ENCODE measurements at places on chromosomes 12 and 14. TPM values are rescaled to one million over a fixed set of nuclear protein-coding genes. Genes with fewer than 3 reads are reported as not detected.

GRCh38 chr12:127162902-127163301 is 1104.1 kb upstream of the TMEM132C start:
- H3K27ac ChIP-seq = no peak overlapping the region
- peaks cover 4% of the 10 kb centered on the region for H3K4me1 ChIP-seq
- no peaks in the 10 kb centered on the region for H3K36me3 ChIP-seq
- no peak overlapping the region for H3K4me3 ChIP-seq

- H3K36me3 ChIP-seq = no peaks in the 10 kb centered on the region
- no peaks in the 10 kb centered on the region for H3K4me1 ChIP-seq
- H3K27ac ChIP-seq = no peak overlapping the region
- H3K27me3 ChIP-seq = no peaks in the 10 kb centered on the region
Observed at GRCh38 chr14:85159726-85160125, 370.2 kb upstream of the FLRT2 start.

DNA sequence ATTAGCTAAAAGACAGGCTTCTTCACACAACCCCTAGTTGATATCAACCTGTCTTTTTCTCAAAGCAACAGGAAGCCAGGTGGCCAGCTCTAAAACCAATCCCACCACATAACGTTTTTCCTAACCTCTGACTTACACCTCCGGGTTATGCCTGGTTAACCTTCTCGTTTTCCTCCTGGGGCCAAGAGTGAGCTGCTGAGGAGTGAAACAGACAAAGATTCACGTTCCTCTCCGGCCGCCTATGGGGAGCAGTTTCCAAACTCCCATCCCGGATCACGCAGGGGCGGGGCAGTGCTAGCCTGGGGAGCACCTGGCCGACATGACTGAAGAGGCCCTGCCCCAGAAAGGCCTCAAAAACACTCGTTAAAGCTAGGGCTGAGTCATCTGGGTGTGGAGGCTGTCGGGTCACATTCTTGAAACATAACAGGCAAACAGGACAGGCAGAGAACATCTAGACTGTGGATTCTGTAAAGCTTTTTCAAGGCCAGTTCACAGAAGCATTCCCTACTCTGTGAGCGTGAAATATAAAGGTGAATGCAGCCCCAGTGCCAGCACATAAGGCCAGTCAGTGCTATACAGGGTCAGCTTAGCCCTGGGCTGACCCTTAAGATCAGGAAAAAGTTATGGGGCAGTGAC is 25.9 kb upstream of the LGALS3 start:
- H3K4me3 ChIP-seq = peak overlapping the region; percentile 61
- no peaks in the 10 kb centered on the region for H3K27me3 ChIP-seq
- no peaks in the 10 kb centered on the region for H3K36me3 ChIP-seq
- DNase-seq = peak; percentile 95

- H3K36me3 ChIP-seq = peaks cover 5% of the 10 kb centered on the region
- no peak overlapping the region for H3K4me3 ChIP-seq
- H3K27ac ChIP-seq = no peak overlapping the region
- no peaks in the 10 kb centered on the region for H3K27me3 ChIP-seq
- no peaks in the 10 kb centered on the region for H3K4me1 ChIP-seq
- no peak for DNase-seq
Observed at GRCh38 chr12:105343836-105344235, 13.3 kb downstream of the C12orf75 start.

DNA sequence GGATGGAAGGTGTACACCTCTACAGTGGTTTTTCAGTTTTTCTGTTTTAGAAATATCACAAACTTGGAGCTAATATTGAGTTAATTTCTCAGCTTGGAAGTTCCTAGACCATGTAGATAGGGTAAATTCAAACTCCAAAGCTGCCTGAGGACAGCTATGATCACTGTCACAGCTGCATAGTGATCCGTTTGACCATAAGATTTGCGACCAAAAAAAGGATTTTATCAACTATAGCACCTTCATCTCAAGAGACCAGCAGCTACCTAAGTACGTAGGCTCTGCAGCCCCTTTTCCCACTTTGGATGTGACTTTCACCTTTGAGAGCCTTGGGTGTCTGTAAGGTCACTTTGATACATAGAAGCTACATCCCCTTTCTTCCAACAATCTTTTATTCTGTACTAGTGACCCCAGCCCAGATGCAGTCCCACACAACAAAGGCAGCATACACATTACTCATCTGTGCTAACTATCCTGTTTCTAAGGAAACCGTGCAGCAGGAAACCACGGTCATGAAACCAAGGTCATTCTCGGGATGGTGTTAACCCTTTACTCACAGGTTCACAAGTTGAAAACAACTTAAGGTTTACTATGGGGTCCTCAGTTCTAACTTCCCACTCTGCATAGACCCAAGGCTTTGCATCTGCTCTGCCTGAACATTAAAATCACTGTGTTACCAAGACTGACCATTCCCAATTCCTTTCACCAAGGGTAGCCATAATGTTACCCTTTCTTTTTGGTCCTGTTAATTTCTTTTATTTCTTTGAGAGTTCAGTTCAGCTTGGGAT is 75.4 kb downstream of the IFT81 start:
- DNase-seq = no peak
- H3K4me1 ChIP-seq = no peaks in the 10 kb centered on the region
- no peaks in the 10 kb centered on the region for H3K27me3 ChIP-seq
- no peaks in the 10 kb centered on the region for H3K36me3 ChIP-seq
- no peak overlapping the region for H3K27ac ChIP-seq

DNA sequence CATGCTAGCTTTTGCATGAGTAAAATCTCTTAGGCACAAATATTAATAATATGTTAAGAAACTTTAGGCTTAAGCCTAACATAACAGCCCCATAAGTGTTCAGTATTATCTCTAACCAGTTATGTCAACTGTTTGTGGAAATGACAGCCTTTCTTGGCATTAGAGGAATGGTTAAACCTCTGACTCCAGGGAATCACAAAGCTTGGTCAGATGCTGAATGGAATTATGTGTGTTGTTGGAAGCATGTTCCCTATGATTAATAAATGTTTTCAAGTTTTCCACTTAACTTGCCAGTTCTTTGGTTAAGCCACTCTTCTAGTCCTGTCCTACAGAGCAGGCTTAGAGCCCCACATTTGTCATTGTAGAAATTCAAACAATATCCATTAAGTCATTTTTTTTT is 17.0 kb downstream of the PSEN1 start:
- no peak overlapping the region for H3K27ac ChIP-seq
- no peaks in the 10 kb centered on the region for H3K4me1 ChIP-seq
- no peak overlapping the region for H3K4me3 ChIP-seq

DNA sequence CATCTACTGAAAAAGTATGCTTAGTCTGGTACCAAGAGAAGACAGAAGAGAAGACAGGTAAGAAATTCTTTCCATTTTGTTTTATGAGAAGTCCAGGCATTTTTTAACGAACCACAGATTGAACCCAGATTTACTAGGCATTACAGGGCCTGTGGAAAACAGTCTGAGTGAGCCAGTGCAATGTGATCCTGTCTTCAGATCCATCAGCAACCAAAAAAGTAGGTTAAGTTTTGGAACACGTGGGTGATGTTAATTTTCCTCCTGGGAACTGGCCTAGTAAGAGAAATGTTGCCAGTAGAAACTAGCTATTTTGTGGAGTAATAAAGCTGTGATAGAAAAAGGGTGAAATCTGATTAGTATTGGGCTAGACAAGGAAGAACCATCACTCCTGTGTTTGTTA is 440.9 kb upstream of the SEL1L start:
- no peak overlapping the region for H3K27ac ChIP-seq
- no peak for DNase-seq
- no peaks in the 10 kb centered on the region for H3K36me3 ChIP-seq
- no peaks in the 10 kb centered on the region for H3K27me3 ChIP-seq
- H3K4me3 ChIP-seq = no peak overlapping the region

DNA sequence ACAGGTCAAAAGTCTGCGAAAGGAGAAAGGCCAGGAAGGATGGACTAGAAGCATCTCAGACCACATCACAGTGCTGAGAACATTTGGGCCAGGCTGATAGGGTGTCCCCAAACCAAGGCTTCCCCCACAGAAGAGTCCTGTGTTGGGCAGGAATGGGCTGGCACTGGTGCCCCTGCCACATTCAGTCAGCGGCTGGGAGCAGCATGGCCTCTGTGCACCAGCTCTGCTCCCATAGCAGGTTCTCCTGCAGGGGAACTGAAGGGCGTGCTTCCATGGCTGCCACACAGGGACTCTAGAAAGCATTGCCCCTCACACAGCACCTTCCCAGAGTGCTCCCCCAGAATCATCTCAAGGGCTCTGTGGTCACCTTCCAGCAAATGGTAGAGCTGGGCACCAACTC is 17.5 kb downstream of the EVL start:
- DNase-seq = no peak
- H3K36me3 ChIP-seq = peaks cover 62% of the 10 kb centered on the region
- H3K4me3 ChIP-seq = peak overlapping the region; percentile 54
- H3K27ac ChIP-seq = peak overlapping the region; percentile 95

DNA sequence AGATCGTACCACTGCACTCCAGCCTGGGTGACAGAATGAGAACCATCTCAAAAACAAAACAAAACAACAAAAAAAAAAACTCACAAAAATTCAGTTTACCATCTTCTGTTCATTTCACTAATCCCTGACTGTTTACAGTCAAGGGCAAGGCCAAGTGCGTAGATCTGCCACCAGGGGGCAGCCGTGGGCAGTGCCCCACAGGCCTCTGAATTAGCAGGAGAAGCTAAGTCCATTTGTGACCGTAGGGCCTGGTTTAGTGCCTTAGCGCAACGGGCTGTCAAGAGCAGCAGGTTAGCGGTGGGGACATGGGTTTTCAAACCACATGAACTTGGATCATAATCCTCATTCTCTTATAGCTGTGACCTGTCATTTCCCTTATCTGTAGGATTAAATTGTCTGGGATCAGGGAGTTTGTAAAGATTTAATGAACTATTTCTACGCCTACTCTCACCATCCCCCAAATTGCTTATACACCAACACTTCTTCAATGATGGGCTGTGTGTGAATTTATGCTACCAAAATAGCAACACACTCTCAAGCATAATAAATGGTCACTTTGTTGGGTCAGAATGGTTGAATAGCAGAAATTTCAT is 49.0 kb downstream of the KCTD10 start:
- H3K27me3 ChIP-seq = no peaks in the 10 kb centered on the region
- H3K4me3 ChIP-seq = no peak overlapping the region
- DNase-seq = peak; percentile 63
- no peaks in the 10 kb centered on the region for H3K36me3 ChIP-seq

DNA sequence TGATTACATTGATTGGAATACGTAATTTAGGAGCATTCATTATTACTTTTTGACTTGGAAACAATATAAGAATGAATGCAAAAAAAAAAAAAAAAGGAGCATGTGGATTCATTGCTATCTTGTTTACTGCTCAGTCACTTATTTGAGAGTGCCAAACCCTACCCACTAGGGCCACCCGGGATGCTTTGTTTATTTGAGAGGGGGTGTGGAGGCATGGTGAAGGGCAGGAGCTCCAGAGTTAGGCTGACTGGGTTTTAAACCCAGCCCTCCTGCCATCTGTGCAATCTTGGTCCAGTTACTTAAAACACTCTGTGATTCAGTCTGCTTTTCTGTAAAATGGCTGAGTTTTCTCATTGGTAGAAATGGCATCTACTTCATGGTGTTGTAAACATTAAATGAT is 195.2 kb downstream of the RAD51B start:
- H3K27ac ChIP-seq = no peak overlapping the region
- no peak overlapping the region for H3K4me3 ChIP-seq
- H3K27me3 ChIP-seq = no peaks in the 10 kb centered on the region
- no peak for DNase-seq

- H3K27me3 ChIP-seq = no peaks in the 10 kb centered on the region
- no peak overlapping the region for H3K27ac ChIP-seq
- H3K36me3 ChIP-seq = no peaks in the 10 kb centered on the region
- no peak overlapping the region for H3K4me3 ChIP-seq
- H3K4me1 ChIP-seq = no peaks in the 10 kb centered on the region
- no peak for DNase-seq
Observed at GRCh38 chr12:109621211-109621694, 47.7 kb downstream of the MVK start.

GRCh38 chr12:106276032-106276740 is 26.3 kb upstream of the TCP11L2 start:
- H3K36me3 ChIP-seq = no peaks in the 10 kb centered on the region
- no peaks in the 10 kb centered on the region for H3K4me1 ChIP-seq
- H3K27me3 ChIP-seq = peaks cover 2% of the 10 kb centered on the region
- no peak overlapping the region for H3K4me3 ChIP-seq
- no peak for DNase-seq

DNA sequence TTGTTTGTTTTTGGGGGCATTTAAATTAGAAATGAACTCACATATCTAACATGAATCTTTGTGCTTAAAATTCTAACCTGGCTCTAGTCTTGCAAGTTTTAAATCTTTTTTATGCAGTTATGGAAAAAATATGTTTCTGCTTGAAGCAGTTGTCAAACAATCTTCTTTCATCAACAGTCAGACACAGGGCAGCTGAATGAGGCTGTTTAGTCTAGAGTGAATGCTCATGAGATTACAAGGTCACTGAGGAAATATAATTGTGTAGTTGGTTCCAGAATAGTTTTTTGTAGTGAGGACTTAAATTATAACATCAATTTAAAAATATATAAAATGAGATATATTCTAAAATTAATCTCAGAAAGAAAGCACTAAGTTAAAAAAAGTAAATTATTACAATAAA is 76.5 kb downstream of the TRMT5 start:
- H3K4me1 ChIP-seq = no peaks in the 10 kb centered on the region
- no peak overlapping the region for H3K27ac ChIP-seq
- no peaks in the 10 kb centered on the region for H3K27me3 ChIP-seq
- H3K4me3 ChIP-seq = no peak overlapping the region

- H3K27me3 ChIP-seq = no peaks in the 10 kb centered on the region
- H3K36me3 ChIP-seq = no peaks in the 10 kb centered on the region
- no peak for DNase-seq
- H3K27ac ChIP-seq = no peak overlapping the region
- H3K4me3 ChIP-seq = no peak overlapping the region
Observed at GRCh38 chr14:55832974-55833373, 253.0 kb downstream of the KTN1 start.

GRCh38 chr12:114636723-114637480 is 47.1 kb downstream of the TBX3 start:
- H3K27ac ChIP-seq = no peak overlapping the region
- H3K36me3 ChIP-seq = no peaks in the 10 kb centered on the region
- H3K4me1 ChIP-seq = no peaks in the 10 kb centered on the region
- DNase-seq = no peak

Gene TXNDC16
- 19.5 TPM for total RNA-seq

Gene SIX6
- not detected for total RNA-seq

Gene DIO2
- total RNA-seq = not detected

Gene RIPK3
- total RNA-seq = 41.2 TPM

Gene NFYB
- total RNA-seq = 15.4 TPM

Gene FZD10
- total RNA-seq = not detected

Gene IAPP
- total RNA-seq = not detected

Gene ALX1
- not detected for total RNA-seq

Gene PLA2G1B
- not detected for total RNA-seq

Gene MMP14
- total RNA-seq = 1.0 TPM

Gene GLIPR1L2
- total RNA-seq = 0.27 TPM

Gene CDCA3
- 1.9 TPM for total RNA-seq

Measured in CD4-positive, CD25-positive, alpha-beta regulatory T cell (primary cell).